ENCODE measurements at places on chromosomes 6 and 20.

- no peak for DNase-seq
These were observed 181.6 kb downstream of the CDH26 start for GRCh38 chr20:60139663-60140446.

DNA sequence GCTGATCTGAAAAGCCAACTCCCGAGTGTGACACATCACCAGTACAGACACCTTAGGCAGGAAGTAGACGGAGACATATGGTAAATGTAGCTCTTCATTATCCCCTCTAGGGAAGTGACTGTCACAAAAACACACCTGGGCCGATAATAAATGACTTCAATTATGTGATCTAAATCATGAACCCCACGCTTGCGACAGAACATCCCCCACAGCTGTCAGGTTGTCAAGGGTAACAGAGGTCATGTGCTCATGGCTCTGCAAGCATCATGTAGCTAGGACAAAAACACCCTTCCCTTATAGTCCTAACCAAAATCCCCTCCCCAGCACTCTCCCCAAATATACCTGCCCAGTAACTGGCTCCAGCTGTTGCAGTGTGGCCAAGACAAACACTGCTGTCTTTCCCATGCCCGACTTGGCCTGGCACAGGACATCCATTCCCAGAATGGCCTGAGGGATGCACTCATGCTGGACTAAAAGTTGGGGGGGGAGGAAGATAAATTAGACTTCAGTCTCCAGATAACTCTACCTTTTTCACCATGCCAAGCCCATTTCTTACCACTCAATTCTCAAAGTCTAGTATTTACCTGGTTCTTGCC lies 2.9 kb downstream of the DDX39B start:
- DNase-seq, result no peak

GRCh38 chr6:87741001-87741650 lies 39.1 kb upstream of the AKIRIN2 start:
- DNase-seq, result no peak

DNA sequence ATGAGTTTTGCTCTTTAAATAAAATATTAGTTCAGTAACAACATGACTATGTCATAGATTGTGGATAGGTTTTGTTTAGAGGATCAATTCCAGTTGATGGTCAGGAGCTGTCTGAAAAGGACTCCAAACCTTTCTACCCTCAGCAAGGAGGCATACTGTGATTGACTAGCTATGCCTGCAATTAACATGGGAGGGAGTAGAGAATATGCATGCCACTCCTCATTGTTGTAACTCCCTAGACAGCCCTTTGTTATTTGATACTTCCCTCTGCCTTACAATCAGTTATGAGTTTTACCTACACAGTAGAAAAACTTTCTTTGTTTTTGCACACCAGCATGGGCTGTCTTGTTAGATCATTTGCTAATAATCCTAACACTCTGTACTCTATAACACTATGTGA lies 1418.5 kb downstream of the KHDRBS2 start:
- DNase-seq, result no peak

GRCh38 chr6:17494919-17495318 lies 101.5 kb downstream of the CAP2 start:
- DNase-seq, result no peak

GRCh38 chr6:132746048-132746447 lies 11.7 kb downstream of the VNN2 start:
- DNase-seq, result no peak

GRCh38 chr6:5081182-5081581 lies 4.0 kb upstream of the PPP1R3G start:
- no peak for DNase-seq

GRCh38 chr20:36017048-36017951 lies 48.9 kb downstream of the CNBD2 start:
- DNase-seq, result no peak

DNA sequence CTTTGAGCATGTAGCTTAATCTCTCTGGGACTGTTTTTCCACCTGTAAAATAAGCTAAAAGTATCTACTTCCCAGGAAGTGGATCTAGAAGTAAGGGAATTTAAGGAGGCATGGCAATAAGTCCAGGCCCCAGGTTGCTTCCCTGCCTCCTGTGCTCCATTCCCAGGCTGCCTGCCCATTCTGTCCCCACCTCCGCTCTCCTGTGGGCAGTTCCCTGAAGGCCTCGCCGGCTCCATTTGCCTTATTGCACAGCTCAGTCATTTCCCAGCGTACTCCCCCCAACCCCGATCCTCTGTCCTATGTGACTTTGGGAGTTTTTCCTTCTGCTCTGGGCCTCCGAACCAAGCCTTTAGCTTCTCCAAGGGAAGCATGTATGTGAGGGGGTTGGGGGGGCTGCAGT lies 4.6 kb downstream of the SLC29A1 start:
- DNase-seq, result no peak

DNA sequence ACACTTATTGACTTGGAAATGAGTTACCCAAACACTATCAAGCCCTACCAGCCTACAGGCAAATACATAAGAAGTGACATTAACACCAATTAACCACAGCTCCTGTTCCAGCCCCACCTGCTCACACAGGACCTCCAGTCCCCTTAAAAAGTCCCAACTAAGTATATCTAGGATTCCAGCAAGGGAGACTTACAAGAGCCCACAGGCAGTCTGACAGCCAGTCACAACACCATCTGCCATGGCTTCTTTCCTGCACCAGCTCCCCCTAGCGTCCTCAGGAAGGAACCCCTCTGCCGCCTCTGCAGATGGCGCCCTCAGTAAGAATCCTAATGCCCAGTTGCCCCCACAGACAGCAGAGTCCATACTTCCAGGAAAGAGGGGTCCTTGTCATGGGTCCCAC lies 122.1 kb downstream of the HIVEP2 start:
- no peak for DNase-seq

DNA sequence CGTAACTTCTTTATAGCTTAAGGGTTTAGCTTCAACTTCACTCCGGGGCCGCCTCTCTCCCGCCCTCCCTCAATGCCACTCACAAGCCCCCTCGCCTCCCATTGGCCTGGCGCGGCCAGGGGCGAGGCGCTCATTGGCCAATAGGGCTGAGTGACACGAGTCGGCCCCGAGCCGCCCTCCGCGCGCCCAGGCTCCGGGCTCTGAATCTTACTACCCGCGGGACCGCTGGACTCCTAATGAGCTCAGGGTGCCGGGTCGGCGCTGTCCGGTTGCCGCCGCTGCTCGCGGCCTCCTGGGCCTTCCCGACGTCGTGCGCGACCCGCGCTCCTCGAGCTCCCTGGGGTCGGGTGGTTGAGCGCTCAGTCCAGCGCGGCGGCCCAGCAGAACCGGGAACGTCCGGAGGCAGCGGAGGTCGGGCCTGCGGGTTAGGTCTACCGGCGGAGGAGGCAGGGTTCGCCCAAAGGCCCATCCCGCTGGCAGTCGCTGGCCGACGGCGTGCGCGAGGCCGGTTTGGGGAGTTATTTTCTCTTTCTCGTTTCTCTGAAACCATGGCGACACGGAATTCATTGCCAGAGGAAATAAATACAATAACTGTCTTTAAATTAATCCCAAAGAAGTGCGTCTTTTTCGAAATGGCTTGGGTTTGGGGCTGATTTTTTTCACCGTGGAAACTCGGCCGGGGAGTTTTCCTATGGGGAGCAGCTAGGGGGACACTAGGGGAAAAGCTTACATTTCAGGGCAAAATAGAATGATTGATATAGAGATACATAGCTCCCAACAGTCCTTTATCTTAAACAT lies at the start of gene SIM1:
SIM1 (minus strand) TSS at position 19 of the 798 bp plus-strand sequence. CDS start 1,453 bp downstream, outside the sequence.
- DNase-seq, result no peak

DNA sequence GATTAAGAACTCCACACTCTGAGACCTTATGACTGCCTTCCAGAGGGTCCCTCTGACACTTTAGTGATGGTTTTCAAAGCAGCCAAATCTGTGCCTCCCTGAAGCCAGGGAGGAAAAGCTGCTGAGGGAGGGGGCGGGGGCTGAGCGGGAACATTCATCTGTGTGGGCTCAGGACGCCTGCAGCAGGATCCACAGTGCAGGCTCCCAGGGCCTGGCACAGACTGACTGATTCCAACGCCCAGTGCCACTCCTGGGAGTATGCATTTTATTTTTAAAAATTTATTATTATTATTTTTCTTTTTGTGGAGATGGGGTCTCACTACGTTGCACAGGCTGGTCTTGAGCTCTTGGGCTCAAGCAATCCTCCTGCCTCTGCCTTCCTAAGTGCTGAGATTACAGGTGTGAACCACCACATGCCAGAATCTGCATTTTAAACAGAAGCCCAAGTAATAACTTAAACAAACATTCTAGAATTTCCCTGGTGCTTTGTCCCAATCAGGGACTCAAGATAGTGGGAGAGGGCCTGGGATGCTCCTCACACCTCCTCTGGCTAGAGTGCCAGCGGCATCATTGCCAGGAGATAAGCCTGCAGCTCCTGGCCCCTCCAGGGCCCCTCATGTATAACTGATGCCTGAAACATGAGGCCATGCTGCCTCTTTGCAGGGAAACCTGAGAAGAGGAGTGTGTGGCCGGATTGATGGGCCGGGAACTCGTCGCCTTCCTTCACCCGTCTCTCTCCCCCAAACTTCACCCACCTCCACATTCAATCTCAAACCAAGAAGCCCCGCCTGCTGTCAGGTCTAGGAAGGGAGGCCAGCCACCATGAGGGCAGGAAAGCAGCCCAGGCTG lies 438 bp upstream of the TMC2 start:
- no peak for DNase-seq

- DNase-seq, result no peak
These were observed 67.8 kb downstream of the MMS22L start for GRCh38 chr6:97215157-97215769.

GRCh38 chr6:32396028-32396427 lies 11.0 kb downstream of the BTNL2 start:
- DNase-seq, result no peak

GRCh38 chr20:39103732-39104131 lies 141.6 kb downstream of the DHX35 start:
- DNase-seq, result no peak

GRCh38 chr20:38298768-38299288 lies 5.1 kb upstream of the BPI start:
- no peak for DNase-seq

- DNase-seq, result no peak
These were observed 80.9 kb upstream of the HTR1E start for GRCh38 chr6:86856379-86856778.

DNA sequence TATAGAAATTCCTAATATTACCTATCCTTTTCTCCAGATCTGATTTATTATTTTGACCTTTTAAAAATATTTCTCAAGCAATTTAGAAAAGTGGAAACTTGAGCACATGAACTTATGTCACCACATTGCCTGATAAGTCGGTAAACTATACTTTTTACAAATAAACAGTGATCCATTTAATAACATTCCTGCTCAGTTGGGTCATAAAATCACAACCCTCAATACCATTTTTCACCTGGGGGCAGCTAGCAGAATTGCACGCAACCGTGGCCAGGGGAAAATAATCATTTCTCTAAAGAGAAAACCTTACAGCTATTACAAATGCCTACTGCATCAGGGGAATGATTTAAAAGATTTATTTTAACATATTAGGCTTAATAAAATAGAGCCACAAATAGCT lies 614.5 kb downstream of the PHF3 start:
- no peak for DNase-seq

GRCh38 chr6:142702501-142703460 lies 242.2 kb downstream of the HIVEP2 start:
- DNase-seq, result no peak

DNA sequence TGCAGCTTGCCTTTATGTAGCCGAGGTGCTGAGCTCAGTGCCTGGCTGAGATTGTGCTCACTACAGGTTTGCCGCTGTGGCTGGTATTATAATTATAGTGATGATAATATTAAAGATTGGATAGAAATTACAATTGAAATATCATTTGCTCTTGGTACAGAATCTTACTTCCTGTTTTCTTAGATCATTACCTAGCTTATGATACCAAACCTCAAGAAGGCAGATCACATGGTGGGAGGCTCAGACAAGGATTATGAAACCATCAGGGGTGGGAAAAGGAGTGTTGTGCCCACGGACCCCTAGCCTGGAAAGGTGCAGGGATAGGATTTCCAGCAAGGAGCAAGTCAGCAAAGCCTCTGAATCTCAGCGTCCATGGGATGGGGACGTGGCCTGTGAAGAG lies 70.6 kb downstream of the IGF2R start:
- DNase-seq, result no peak

GRCh38 chr6:155717374-155717773 lies 261.7 kb upstream of the NOX3 start:
- no peak for DNase-seq
